Hematopoietic multipotent progenitor cell treated with erythropoietin and hydrocortisone succinate and interleukin-3 and kit ligand, for 17 days (in vitro differentiated cells): ENCODE measurements at places on chromosomes 3 and 15.
A peak's percentile ranks its signal among the peaks of the same experiment; 100 is the strongest.

DNA sequence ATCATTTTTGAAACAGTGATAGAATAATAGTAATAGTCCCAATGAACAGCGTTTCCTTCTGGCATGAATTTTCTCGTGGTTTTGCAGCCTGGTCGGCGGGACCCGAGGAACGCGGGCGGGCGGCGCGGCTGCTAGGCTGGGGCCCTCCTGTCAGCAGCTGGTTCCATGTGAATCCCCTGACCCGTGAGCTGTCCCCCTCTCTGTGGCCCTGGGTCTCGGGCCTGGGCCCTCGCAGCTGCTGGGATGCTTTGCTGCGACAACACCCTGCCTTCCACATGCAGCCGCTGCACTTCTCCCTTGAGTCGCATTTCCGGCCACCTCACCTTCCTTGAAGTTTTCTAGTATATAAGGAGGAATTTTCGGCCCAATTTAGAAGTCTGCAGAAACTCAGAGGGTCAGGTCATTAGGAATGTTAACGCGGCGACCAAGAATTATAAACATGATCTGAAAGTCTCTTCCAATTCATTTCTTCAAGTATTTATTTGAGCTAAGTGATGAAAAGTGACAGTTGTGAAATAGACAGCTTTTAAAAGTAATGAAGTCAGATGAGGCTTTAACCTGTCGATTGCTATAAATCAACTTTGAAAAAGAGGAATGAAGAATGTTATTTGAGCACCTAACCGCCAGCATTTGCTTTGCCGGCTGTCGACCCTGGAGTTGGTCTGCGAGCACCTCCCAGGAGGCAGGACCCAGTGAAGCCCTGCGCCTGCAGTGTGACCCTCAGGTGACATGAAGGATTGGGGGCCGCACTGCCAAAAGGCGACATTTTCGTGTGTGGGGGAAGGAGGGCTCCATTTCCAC is 27.7 kb downstream of the NR2F2 start:
- DNase-seq, result no peak

GRCh38 chr3:9238721-9239295 is 10.6 kb downstream of the SRGAP3 start:
- no peak for DNase-seq

DNA sequence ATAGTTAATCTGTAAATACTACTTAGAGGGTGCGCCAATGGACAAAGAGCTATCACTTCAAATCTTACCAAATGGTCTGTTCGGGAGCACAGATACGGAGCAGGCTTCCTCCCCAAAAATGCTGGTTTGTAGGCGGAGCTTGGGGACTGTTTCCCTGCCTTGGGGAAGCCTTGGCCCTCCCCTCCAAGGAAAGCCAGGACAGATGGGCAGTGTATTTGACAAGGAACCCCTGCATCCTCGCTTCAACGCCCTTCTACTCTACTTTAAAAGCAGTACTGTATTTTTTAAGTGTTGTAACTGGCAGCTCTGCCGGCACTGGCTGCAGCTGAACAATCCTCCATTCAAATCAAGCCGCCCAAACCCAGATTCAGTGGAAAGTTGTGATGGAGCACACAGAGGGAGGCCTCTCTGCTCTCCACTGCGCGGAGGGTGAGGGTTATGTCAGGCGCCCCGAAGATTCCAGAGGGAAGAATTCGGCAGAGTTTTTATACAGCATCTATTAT is 83.1 kb upstream of the FNDC3B start:
- DNase-seq, result no peak

- DNase-seq, result no peak
Observed at GRCh38 chr15:93066224-93066681, 22.8 kb downstream of the RGMA start.

GRCh38 chr3:69743975-69744906 is 5.0 kb downstream of the MITF start:
- DNase-seq, result no peak

DNA sequence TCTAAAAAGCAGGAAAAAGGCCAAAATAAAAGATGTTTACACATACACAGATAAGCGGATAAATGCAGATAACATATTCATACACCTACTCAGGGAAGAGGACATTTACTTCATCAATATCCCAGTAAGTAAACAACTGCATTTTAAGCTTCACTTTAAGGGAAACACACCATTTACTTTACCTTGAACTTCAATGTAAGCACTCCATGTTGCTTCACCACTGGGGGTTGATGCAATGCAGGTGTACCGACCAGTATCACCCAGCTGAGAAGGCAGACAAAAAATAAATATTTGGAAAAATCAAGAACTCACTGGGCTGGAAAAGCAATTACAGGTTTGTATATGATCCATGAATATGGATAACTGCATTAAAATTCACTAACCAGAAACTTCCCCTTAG is 1099.5 kb downstream of the ROBO1 start:
- DNase-seq, result no peak

GRCh38 chr15:64651601-64652191 is 123.7 kb downstream of the RBPMS2 start:
- DNase-seq, result no peak

GRCh38 chr3:166265153-166265552 is 427.9 kb upstream of the BCHE start:
- no peak for DNase-seq

DNA sequence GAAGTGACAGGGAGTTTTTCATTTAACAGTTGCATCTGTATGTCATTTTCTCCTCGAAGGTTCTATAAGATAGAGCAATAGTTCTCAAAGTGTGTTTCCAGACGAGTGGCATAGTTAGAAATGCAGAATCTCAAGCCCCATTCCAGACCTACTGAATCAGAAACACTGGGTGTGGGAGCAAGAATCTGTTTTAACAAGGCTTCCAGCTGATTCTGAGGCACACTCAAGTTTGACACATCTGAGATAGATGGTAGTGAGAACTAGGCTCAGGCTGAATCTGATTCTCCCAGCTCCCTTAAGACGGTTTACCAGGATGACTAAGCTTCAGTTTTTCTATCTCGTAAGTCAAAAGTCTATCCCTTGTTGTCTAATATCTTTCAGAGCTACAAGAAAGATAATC is 159.8 kb upstream of the NUDT16 start:
- DNase-seq, result no peak

- DNase-seq, result no peak
Observed at GRCh38 chr3:136954980-136955780, 2.6 kb upstream of the IL20RB start.

- DNase-seq, result no peak
Observed at GRCh38 chr15:82856397-82857170, 47.2 kb downstream of the WHAMM start.

GRCh38 chr3:89344076-89344475 is 236.7 kb downstream of the EPHA3 start:
- DNase-seq, result no peak

GRCh38 chr15:74174219-74174957 is 878 bp downstream of the ISLR start:
- DNase-seq, result no peak

- no peak for DNase-seq
Observed at GRCh38 chr3:126159476-126159875, 20.9 kb downstream of the ALDH1L1 start.

DNA sequence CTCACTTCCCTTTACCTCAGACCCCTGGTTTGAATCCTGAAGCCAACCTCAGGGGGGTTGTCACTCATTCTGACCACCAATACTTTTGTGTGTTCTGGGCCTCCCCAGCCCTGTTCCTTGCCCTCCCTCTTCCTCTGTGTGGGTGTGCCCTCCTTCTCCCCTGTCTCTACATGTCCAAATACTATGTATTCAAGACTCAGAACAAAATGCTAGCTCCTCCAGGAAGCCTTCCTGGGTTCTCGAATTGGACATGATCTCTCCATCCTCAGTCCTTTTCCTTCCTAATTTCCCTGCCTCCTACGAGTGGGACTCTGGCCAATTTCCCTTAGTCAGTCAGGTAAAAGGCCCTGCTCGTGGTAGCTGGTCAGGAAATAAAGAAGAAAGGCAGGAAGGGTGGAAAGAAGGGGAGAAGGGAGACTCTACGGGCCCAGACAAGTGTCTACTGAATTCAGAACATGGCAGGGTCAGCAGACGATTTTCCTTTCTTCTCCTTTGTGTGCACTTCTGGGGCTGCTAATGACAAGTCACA is 79.7 kb downstream of the BDH1 start:
- no peak for DNase-seq

DNA sequence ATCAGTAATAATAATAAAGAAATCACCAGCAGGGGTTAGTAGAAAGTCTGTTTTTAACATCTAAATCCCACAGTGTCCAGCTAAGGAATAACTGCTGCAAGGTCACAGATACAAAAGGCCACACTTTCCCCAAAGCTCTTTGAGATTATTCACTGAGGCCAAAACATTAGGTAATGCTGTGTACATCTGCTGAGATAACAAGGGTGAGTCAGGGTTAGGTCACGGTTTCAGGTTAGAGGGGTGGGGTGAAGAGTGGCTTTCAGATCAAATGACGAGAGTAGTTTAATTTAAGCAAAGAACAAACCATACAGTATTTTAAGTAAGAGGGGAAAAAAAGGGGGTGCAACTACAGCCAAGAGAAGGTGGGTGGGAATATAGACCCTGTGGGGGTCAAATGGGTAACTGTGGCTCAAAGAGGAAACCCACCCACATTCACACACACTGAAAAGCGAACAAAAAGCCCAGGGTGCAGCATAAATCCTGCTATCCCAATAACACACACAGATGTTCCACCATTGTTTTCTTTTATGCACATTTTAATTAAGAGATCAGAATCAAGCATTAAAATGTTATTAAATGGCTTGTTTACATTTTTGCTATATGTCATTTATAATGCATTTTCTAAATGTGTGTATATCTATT is 412.9 kb downstream of the TIGIT start:
- DNase-seq, result no peak

DNA sequence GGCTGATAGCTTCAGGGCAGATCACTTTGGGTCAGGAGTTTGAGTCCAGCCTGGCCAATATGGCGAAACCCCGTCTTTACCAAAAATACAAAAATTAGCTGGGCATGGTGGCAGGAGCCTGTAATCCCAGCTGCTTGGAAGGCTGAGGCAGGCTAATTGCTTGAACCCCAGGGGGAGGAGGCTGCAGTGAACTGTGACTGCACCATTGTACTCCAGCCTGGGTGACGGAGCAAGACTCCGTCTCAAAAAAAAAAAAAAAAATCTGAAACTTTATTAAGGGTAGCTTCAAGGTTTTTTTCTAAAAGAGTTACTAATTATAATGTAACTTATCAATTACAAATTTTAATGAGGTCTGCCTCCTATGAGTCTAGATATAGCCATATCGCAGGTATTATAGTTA is 5.1 kb downstream of the NECTIN3 start:
- no peak for DNase-seq

DNA sequence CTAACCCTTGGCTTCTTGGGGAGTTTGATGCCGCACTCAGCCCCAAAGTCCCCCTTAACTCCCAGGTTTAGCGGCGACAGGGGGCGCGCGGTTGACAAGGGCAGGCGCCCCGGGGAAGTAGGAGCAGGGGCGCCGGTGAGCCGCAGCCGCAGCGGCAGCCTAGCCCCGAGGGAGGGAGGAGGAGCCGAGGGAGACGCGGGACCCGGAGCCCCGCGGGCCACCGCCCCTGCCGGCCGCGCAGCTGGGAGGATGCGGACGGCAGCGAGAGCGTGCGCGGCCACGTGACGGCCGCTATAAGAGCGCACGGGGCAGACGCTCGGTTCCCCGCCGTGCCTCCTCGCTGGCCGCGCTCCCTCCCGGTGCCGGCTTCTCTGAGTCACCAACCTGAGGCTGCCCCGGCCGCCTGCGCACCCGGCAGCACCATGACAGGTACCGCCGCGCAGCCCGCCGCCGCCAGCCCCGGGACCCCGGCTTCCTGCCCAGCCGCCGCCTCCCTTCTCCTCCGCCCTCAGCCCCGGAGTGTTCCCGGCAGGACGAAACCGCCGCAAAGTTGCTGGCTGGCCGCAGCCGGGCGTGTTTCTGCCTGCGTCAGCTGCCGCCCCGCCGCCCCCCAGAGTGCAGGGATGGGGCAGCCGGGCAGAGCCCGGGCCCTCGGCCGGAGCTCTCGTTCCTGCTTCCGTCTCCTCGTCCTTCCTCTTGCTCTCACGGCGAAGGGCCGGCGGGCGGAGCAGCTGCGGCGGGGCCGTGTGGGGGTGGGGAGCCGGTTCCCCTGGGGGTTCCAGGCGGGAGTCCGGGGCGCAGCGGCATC is at the start of gene GYG1:
GYG1 (plus strand) TSS at position 322 of the 808 bp plus-strand sequence; CDS start at position 423, 101 bp downstream.
- DNase-seq, result peak; percentile 47

DNA sequence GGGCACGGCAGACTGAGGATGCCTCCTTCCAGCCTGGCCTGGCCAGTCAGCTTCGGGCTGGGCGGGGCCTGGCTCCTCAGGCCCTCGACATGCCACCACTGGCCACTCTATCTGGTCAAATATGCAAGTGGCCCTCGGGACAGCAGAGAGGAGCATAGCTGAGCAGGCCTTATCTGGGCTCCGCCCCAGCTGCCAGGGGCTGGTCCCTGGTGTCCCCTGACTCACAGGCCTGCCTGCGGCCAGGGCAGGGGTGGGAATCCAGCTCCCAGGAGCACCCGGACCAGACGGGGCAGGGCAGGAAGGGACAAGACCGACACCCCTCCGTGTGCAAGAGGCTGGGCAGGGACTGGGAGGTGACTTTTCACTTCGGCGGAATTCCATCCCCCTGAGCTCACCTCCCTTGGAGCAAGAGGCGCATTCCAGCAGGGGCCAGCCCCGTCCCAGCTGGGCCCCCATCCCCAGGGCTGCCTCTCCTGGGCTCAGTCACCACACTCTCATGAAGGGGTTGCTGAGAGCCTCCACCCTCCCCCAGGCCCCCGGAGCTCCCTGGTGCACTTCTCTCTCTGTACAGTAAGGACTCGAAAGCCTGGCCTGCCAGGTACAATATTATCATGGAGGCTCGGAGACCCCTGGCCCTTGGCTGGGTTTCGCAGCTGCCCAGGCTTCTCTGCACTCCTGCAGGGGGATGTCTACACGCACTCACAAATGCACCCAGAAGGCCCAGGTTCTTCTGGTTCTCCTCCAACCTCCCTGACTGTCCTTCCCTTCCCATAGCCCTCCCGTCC is 29.5 kb downstream of the WNT7A start:
- DNase-seq, result no peak
